HCT116 (cell line): ENCODE measurements at places on chromosomes 1 and 21. TPM values are rescaled to one million over a fixed set of nuclear protein-coding genes. Genes with fewer than 3 reads are reported as not detected.

GRCh38 chr1:31219489-31219888 is 20.2 kb downstream of the NKAIN1 start:
- DNase-seq, result no peak

DNA sequence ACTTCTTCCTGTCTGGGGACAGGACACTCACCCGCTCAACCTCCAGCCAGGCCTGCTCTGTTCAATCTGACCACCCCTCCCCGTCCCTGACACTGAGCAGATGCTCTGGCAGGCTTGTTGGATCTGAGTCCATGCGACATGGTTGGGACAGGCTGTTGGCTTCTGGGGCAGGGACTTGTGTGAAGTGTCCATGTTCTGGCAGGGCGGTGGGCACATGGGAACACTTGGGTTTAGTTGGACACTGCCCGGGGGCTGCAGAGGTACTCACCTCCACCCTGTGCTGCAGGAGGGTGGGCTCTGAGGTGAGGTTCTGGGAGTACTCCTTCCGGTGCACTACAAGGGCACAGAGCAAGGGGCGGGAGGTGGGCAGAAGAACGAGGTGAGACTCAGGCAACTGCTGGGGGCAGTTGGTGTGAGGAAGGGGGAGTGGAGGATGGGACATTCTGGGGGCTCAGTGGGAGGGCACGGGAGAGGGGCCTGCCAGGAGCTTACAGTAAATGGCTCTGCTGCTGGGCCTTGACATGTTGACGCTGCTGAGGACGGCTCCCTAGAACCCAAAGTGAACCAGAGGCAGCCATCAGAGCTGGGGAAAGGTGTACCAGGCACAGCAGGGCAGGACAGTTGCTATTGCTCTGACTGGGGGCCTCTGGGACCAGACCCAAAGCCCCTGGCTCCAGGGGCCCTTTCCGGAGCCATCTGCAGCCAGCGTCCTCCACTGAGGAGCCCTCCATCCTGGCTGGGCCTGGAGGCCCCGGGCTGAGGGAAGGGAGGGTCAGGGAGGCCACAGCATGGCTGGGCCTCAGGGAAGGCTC is 2.3 kb downstream of the EPS8L3 start:
- no peak for DNase-seq

GRCh38 chr1:30321246-30321910 is 402.0 kb downstream of the MATN1 start:
- no peak for DNase-seq

- no peak for DNase-seq
These were observed 44.0 kb downstream of the MAGI3 start for GRCh38 chr1:113434081-113434873.

GRCh38 chr1:25848531-25848930 is 10.7 kb downstream of the AUNIP start:
- no peak for DNase-seq

The AGBL4 gene
- not detected for total RNA-seq

The SOX13 gene
- 35.6 TPM for total RNA-seq

DNA sequence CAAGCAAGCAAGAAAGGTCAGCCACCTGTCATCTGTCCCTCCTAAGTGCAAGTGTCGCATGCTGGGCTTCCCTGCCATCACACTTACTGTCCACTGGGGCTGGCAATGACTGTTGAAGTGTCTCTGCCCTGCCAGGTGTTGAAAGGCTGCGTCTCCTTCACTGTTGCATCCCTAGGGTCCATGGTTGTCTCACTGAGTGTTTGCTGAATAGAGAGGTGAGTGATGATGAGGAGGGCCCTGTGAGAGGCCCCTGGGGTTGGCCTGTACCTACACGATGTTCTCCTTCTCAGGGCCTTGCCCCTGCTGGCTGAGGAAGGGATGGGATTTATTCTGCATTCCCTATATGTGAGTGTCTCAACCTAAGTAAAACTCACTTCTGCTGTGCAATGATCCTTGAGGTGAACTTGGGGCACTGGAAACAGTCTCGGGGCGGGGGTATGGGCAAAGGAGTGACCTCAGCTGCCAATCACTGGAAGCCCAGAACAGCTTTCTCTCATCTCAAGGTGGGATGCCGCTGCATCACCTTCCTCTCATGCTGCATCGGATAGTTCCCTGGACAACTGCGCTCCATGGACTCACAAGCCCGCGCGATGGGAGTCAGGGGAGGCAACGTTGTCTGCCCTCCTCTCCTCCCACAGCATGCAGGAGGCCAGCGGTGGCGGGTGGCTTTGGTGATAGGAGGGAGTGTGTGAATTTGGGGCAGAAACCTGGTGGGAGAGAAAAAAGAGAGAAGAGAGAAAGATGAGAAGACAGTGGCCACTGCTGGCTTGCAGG is 35.8 kb upstream of the SOX13 start:
- no peak for DNase-seq

GRCh38 chr1:84584126-84584525 is 9.9 kb upstream of the CTBS start:
- no peak for DNase-seq

DNA sequence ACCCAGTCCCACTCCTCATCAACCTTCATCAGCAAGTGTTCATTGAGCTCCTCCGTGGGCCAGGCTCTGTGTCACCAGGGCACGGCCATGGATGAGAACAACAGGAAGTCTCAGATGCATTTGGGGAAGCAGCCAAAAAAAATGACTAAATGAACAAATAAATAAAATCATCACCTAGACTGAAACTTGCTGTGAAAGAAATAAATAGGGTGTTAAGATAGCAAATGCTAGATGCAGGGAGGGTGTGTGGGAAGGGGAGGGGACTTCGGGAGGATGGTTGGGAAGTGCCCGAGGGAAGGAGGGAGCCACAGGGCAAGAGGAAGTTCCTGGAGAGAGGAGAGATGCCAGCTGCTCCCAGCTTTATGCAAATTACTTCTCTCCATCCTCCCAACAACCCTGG is 696.7 kb downstream of the PTPRU start:
- no peak for DNase-seq

The KCND3 gene
- 0.44 TPM for total RNA-seq

DNA sequence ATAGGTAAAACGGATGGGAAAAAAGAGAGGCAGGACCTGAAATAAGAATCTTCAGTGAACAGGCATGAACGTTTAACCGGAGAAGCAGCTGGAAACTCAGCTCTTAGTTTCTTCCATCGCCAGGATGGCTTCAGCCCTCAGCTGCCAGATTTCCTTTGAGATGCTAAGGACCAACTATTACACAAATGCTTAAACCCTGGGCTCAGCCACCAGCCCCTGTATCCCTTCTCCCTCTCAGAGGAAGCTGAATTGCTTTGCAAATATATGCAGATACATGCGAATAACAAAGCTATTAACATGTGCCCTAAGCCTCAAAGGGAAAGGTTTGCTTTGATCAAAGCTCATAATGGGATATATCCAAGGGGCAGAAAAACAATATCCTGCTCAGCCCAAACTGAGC is 515.1 kb downstream of the OMA1 start:
- no peak for DNase-seq

- DNase-seq, result no peak
These were observed 600.6 kb downstream of the PTPRU start for GRCh38 chr1:29836651-29837646.

DNA sequence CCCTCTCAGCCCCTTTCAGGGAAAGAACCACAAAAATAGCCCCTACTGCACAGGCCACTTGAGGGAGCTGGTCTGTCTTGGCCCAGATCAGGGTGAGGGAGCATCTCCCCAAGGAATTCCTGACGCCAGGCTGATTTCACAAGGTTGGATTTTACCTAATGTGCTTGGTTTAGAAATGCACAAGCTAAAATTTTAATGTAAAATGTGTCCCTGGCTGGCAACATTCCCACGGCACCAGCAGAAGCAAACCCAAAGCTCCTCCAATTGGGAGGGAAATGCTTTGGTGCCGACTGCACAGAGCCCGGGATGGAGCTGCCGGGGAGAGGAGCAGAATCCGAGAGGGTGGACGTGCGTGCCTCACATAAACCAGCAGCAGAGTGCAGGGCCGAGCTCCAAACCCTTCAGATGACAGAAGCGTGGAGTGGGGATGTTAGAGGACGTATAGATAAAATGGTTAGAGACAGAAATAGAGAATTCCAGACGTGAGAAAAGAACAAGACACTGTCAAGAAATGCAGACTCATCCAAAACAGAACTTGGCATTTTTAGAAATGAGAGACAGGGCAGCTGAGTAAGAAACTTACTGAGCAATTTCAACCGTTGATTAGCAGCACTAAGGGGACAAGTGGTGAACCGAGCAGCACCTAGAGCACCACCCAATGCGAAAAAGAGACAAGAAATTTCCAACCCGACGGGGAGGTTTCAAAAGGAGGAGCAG is 41.6 kb upstream of the TMEM52 start:
- no peak for DNase-seq

The TRIM67 gene
- 0.02 TPM for total RNA-seq

DNA sequence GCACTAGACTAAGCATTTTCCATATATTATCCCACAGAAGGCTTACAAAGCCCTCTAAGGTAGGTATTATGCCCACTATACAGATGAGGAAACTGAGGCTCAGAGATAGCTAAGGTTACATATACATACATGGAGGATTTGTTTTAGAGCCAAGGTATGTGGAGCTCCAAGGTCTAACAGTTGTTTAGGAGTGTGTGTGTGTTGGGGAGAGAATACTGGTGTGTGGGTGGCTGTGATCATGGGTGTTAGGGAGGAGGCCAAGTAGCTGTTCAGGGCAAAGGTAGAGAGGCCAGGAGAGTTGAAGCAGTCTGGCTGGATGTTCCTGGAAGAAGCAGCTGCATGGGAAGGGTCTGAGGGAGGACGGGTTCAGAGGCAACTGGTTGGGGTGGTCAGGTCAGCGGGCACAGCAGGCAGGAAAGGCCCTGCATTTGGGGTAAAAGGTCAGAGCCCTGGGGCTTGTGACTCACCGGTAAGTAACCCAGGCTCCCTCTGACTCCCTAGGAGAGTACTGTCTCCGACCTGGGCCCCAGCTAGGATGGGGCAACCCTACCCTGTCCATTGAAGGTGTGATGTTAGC is 5.1 kb upstream of the LDLRAP1 start:
- no peak for DNase-seq

GRCh38 chr1:7177021-7177420 is 391.8 kb downstream of the CAMTA1 start:
- DNase-seq, result no peak

The SH2D1B gene
- 0.12 TPM for total RNA-seq

- peak; percentile 78 for DNase-seq
These were observed 163.3 kb downstream of the NRIP1 start for GRCh38 chr21:14901482-14901958.

The CATSPERE gene
- 0.34 TPM for total RNA-seq

GRCh38 chr1:10685808-10686403 is 110.5 kb downstream of the CASZ1 start:
- DNase-seq, result no peak

DNA sequence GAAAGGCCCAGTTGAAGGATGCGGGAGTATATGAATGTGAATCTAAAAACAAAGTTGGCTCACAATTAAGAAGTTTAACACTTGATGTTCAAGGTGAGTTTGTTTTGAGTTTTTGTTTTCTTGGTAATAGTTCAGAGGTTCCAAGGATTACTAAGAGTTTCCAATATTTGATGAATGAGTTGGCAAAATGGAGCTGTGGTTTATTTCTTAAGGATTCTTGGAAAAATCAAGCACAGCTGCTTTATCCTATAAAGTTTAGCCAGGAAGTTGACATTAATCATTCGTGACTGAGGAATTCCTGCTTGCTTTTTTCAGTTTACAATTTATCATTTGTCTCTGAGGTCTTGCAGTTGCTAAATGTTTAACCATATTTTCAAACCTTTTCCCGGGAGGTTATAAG is 15.1 kb downstream of the VCAM1 start:
- no peak for DNase-seq

The SH3BGR gene
- 4.8 TPM for total RNA-seq

The SLAMF1 gene
- 0.30 TPM for total RNA-seq

DNA sequence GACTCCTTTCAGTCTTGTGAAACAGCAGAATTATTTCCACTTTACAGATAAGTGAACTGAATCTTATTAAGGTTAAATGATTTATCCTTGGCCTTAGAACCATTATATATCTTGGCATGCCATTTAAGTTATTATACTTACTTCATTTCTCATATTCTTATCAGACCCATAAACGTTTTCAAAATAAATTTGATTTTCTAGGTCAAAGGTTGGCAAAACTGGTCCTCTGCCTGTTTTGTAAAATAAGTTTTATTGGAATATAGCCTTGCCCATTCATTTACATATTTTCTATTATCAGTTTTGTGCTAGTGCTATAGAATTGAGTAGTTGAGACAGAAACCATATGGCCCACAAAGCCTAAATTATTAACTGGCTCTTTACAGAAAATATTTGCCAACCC is 32.9 kb upstream of the SNRPE start:
- no peak for DNase-seq

The MXRA8 gene
- 0.74 TPM for total RNA-seq

The CFHR1 gene
- total RNA-seq, result 0.34 TPM

GRCh38 chr1:202281316-202282024 is 60.3 kb downstream of the UBE2T start:
- no peak for DNase-seq

DNA sequence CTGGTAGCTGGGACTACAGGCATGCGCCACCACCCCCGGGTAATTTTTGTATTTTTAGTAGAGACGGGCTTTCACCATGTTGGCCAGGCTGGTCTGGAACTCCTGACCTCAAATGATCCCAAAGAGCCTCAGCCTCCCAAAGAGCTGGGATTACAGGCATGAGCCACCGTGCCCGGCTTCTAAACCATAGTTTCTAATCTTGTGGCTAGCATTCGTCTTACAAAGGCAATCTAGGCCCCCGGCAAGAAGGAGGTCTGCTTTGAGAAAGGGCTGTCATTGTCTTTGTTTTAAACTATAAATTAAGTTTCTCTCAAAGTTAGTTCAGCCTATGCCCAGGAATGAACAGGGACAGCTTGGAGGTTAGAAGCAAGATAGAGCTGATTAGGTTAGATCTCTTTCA is 10.3 kb upstream of the L1TD1 start:
- DNase-seq, result no peak

- DNase-seq, result no peak
These were observed 54.7 kb downstream of the C1orf185 start for GRCh38 chr1:51156752-51157151.

The MCOLN3 gene
- 10.7 TPM for total RNA-seq

The SPRR2E gene
- total RNA-seq, result not detected

The LCE3E gene
- not detected for total RNA-seq

- DNase-seq, result no peak
These were observed 484.2 kb downstream of the SIPA1L2 start for GRCh38 chr1:232145768-232146167.

DNA sequence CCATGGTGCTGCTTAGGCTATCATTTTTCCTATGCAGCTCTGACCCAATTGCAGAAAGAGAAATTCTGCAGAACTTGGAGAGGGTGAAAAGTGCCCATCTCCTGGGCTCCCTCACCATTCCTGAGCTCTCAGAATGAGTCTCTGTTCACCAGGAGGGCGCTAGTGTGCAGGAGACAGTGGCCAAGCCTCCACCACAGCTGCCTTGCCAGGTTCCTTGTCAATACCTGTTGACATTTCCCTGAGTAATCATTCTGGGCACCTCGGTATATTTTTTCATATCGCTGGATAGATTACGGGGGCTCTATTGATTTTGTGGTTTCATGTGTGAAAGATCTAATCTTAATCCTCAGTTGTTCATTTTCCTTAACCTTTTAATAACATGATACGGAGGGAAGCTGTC is 13.0 kb upstream of the C8B start:
- no peak for DNase-seq

- no peak for DNase-seq
These were observed 57.4 kb downstream of the ARHGEF10L start for GRCh38 chr1:17596651-17597509.

GRCh38 chr1:29789910-29790247 is 553.6 kb downstream of the PTPRU start:
- no peak for DNase-seq

- DNase-seq, result no peak
These were observed 10.4 kb upstream of the KCNK1 start for GRCh38 chr1:233603478-233603877.

The ITLN2 gene
- 0.20 TPM for total RNA-seq
